ENCODE measurements at places on chromosomes 5 and 9.

DNA sequence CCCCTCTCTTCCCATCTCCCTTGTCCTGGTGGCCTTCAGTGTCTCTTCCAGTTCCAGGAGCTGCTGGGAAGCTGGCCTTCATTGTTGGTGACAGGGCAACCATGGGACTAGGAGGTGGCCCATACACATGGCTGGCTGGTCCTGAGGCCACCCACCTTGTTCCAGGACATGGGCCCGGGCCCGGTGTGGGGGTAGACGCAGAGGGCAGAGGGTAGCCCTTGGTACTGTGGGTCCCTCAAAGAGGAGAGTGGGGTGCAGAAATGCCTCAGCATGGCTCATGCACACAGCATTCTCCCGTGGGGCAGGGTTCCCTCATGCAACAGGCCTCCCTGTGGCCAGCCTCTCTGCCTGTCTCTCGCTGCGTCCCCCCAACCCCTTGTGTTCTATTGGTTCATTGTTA is 20.8 kb downstream of the SLC6A7 start:
- DNase-seq, result no peak

DNA sequence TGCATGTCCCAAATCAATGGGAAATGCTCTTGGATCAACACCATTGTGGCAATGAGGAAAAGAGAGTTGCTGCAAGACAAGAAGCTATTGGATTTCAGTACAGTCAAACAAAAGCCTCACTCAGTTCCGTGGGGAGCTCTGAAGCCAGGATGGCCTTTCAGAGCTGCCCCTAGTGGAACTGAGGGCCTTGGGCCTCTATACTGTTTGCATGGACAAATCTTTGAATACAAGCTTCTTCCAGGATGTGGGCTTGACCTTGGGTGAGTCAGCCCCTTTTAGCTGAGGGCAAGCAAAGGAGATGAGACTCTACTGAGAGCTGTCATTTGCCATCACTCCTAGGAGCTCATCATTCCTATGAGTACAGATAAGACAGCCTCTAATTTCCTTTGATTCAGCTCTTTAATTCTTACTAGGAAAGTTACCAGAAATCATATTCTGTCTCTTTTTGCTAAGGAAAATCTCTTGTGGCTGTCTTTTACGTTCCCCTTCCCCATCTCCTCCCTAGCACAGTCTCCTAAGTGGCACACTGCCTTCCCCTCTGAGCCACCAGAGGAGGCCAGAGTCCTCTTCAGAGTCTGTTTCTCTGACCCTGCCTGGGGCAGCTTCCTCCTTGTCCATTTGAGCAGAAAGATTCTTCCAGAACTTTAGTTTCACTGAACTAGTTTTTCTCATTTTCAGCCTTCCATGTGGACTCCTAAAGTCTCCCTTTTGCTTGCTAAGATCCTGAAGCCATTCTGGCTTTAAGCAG is 168.8 kb upstream of the POC5 start:
- no peak for DNase-seq

DNA sequence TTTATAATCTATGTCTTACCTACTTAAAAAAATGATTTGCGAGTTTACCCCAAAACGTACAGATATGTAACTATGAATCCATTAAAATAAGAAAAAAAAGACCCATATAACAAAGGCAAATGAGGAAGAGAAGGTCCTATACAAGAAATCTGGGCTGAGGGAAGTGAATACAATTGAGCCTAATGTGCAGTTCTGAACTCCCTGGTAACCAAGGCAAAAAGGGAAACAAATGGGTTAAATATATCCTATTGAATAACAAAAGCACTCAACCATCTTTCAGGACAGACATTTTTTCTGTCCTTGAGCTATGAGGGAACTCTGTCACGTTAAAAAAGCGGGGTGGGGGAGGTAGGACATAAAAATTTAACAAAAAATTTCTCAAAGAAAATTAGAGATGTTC is 78.6 kb downstream of the PTPN3 start:
- DNase-seq, result no peak

DNA sequence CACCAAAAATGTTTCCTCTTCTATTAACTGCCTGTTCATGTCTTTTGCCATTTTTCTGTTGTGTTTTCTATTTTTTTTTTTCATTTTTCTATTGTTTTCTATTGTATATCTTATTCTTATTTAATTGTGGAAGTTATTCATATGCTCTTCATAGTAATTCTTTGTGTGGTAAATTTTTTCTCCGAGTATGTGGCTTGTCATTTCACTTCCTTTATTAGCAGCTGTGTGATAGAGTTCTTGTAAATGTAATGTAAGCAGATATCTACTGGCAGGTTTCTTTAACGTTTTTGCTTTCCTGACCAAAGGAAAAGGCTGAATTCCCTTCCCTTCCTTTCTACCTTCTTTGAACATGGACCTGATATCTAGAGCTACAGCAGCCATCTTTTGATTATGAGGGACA is 5.8 kb upstream of the PLPP1 start:
- no peak for DNase-seq

- DNase-seq, result no peak
Observed at GRCh38 chr9:72981433-72981832, 28.6 kb upstream of the ALDH1A1 start.

DNA sequence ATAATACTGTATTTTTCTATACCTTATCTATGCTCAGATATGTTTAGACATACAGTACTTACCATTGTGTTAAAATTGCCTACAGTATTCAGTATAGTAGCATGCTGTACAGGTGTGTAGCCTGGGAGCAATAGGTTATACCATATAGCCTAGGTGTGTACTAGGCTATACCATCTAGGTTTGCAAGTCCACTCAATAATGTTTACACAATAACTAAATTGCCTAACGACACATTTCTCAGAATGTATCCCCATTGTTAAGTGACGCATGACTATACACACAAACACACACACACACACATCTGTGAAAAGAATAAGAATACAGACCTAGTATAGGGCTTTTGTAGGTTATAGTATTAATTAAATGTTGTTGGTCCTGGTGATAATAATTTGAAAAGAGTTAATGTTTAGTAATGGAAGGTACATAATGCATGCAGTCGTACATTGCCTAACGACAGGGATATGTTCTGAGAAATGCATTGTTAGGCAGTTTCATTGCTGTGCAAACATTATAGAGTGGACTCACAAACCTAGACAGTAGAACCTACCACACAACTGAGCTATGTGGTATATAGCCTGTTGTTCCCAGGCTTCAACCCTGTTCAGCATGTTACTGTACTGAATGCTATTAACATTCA is 13.6 kb downstream of the TDRD7 start:
- no peak for DNase-seq

Measured in stimulated activated effector memory CD8-positive, alpha-beta T cell treated with anti-CD3 and anti-CD28 coated beads, Interleukin-12 subunit alpha, Interleukin-12 subunit beta, amount 100 ng/mL, for 72 hours (primary cell).